Sigmoid colon (tissue), 7 donors: ENCODE measurements at places on chromosomes 13 and 19. TPM values are rescaled to one million over a fixed set of nuclear protein-coding genes. Genes with fewer than 3 reads are reported as not detected.

DNA sequence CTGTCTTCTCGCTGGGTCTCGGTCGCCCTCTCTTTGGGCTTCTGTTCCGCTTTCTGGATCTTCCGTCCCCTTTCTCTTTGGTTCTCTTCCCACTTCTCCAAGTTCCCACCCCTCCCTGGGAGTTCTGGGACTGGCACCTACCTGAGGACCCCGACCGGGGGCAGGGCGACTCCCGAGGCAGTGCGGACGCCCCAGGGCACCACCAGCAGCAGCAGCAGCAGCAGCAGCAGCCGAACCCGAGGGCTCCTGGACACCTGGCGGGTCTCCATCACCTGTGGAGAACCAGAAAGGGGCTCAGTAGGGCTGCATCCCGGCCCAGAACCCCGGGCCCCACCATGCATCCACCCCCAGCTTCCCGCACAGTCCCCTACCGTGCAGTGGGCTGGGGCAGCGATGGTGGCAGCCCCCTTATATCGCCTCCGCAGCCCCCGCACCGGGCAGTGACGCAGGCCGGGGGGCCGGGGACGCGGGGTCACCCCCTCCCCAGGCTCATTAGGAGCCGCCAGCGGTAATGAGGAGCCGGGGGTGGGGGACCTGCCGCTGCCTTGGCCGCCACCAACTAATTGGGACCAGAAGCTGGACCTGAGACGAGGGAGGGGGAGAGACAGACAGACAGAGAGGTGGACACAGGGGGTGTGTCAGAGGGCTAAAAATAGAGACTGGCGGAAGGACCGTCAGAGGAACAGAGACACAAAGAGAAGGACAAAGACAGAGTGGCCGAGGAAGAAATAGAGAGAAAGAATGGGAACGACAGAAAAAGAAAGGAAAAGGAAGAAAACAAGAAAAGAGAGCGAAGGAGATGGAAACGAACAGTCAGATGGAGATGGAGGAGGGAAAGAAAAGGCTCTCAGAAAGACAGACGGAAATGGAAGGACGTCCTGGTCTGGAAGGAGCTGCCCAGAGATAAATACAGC is at the start of gene PTH2:
Gene PTH2 (minus strand): TSS at position 371 of the 914 bp plus-strand sequence. CDS start 102 bp downstream, at position 269.
- no peak for DNase-seq

DNA sequence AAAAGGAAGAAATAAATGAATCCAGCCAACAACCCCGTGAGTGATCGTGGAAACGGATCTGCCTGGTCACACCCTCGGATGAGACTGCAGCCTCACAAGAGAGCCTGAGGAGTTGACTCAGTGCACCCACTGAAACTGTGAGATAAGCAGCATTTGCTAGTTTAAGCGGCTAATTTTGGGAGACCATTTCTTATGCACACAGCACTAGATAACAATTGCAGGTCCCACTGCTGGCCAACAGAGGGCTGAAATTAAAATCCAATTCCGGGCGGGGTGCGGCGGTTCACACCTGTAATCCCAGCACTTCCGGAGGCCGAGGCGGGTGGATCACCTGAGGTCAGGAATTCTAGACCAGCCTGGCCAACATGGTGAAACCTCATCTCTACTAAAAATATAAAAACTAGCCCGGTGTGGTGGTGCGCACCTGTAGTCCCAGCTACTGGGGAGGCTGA is 3.6 kb downstream of the UQCR11 start:
- no peak for DNase-seq

- no peak for DNase-seq
Measured at GRCh38 chr19:13942023-13942684, 3.9 kb upstream of the PODNL1 start.

- no peak for DNase-seq
Measured at GRCh38 chr19:810883-811489, 10.8 kb downstream of the PLPPR3 start.

DNA sequence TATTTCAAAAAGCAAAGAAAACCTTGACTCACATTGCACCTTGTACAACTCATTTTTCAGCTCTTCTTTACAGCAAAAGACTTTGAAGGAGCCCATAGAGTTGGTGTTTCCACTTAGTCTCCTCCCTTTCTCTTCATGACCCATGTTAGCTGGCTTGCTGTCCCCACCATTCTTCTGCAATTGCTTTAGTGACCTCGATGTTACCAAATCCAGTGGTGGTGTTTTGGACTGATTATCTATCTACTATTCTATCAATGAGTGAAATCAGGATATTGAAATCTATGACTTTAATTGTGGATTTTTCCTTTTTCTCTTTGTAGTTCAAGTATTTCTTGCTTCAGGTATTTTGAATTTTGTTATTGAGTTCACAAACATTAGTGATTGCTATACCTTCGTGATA is 197.3 kb downstream of the GPC5 start:
- DNase-seq, result no peak

DNA sequence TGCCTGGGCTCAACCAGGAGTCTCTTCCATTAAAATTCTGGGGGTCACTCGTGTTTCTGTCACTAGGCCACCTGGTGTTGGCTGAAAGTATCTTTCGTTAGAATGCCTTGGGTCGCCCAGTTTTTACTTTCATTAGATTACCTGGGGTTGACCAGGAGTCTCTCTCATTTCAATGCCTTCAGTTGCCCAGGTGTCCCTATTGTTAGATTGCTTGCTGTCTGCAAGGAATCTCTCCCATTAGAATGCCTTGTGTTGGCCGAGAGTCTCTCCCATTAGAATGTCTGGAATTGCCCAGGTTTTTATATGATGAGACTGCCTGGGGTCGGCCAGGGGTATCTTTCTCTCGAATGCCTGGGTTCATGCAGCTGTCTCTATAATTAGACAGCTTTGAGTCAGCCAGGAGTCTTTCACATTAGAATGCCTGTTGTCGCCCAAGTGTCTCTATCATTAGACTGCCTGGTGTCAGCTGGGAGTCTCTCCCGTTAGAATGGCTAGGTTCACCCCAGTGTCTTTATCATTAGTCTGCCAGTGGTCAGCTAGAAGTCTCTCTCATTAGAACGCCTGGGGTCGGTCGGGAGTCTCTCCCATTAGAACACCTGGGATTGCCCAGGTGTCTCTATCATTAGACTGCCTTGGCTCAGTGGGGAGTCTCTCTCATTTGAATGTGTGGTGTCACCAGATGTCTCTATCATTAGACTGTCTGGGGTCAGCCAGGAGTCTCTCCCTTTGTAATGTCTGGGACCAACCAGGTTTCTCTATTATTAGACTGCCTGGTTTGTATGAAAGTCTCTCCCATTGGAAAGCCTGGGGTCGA is 1446.8 kb downstream of the UQCRFS1 start:
- DNase-seq, result no peak

The CPAMD8 gene
- total RNA-seq, result 14.4 TPM

GRCh38 chr19:30340771-30341561 is 31.2 kb upstream of the ZNF536 start:
- DNase-seq, result no peak

The STOML3 gene
- not detected for total RNA-seq

The COX7A1 gene
- total RNA-seq, result 43.0 TPM

DNA sequence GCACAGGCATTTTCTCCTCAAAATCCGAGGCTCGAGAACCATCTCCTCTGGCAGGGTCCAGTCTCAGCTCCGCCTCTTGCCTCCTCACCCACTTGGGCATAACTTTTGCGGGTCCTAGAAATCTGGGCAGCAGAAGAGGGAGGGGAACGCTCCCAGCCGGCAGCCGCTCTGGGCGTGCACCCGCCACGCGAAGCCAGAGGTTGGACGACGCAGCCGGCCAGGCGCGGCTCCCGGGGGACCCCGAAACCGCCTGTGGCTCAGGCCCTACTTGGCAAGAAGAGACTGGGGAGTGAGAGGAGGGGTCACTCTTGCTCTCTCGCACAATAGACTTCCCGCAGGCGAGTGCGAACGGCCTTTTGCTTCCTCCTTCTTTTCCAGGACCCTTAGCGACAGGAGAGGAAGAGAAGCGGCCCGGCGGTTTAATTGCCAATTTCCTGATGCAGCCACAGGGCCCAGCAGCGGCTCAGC is 6.0 kb upstream of the SOX1 start:
- no peak for DNase-seq

GRCh38 chr13:111584101-111584672 is 263.7 kb downstream of the TEX29 start:
- DNase-seq, result peak; percentile 54

GRCh38 chr13:99380921-99381645 is 73.9 kb upstream of the GPR183 start:
- DNase-seq, result peak; percentile 48

- DNase-seq, result no peak
Measured at GRCh38 chr13:97200081-97200942, 21.8 kb upstream of the MBNL2 start.

The FCER2 gene
- total RNA-seq, result 0.55 TPM

The NBEA gene
- 47.6 TPM for total RNA-seq

The CDX2 gene
- not detected for total RNA-seq

GRCh38 chr13:102793611-102794355 is 5.0 kb downstream of the POGLUT2 start:
- no peak for DNase-seq

The PNMA8A gene
- total RNA-seq, result 1.5 TPM

DNA sequence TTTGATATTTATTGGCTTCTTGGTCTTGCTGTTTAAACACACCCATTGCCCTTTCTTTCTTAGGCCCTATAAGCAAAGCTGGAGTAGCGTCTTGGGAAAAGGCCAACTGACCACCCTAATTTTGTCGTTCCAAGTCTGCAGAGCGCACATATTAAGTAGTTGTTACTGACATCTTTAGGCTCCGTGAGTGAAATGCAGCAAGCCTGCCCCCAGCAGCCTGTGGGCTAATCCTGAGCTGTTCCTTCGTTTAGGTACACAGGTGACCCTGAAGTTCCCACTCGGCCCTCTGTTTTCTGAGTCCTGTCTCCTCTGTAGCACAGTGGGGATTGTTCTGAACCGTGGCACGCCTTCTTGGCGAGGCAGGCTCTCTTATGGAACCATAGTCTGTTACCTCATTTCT is 170.5 kb downstream of the STK24 start:
- DNase-seq, result no peak

The APLP1 gene
- 5.1 TPM for total RNA-seq

The CRB3 gene
- total RNA-seq, result 1.3 TPM

DNA sequence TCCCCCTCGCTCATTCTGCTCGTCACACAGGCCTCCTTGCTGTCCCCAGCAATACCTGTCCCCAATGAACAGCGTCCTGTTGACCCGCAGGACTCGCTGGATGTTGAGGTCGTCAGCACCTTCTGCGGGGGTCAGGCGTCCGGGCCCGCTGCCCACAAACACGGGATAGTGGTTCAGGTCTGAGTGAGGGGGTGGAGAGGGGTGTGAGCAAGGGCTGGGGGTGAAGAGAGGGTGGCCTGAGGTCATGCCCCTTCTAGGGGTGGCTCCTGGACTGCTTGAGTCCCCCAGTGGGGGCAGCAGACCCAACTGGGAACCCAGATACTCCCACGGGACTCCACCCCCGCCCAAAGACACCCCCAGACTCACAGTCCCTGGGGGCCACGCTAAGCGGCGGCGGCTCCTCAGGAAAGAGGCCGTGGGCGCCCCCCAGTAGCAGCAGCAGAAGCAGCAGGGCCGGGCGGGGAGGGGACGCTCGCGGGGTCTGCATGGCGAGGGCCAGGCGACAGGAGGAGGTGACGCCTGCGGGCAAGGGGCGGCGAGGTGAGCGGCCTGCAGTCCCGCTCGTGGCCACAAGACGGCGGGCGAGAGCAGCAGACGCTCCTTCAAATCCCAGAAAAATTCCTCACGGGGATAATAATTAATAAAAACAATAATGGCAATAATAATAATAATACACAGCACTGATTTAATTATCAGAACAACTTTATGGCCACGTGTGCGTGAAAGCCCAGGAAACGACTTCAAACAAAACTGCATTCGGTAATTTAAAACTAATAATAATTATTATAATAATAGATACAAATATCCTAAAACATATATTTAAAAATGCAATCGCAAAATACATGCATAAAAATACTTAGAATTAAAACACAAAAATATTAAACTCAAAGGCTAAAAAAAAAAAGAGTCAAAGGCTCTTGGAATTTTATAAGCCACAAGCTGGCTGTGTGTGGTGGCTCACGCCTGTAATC is 1.2 kb downstream of the SEMA6B start:
- no peak for DNase-seq

- no peak for DNase-seq
Measured at GRCh38 chr19:55253842-55254624, 4.8 kb downstream of the PPP6R1 start.
